Activated gamma-delta T cell treated with Interleukin-2 at 50 U/mL for 16 hours (primary cell): ENCODE measurements at places on chromosomes 2 and 18.

DNA sequence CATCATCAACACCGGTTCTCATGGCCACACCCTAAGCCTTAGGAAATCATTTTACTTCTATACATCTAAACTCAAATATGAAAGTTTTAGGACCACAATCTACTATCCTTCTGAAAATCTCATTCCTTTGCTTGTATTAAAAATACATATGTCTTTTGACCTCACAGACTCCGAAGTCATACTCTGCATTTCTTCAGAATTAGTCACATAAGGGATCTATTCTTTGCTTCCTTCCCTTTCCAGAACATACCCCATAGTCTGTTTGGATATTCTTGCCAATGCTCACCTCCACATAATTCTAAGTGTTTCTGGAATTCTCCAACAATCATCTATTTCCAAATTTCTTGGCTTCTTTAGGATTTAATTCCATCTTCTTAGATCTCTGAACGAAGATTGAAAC is 14.2 kb upstream of the DSG1 start:
- no peak for DNase-seq

GRCh38 chr2:120662746-120663145 is 72.9 kb upstream of the GLI2 start:
- no peak for DNase-seq

DNA sequence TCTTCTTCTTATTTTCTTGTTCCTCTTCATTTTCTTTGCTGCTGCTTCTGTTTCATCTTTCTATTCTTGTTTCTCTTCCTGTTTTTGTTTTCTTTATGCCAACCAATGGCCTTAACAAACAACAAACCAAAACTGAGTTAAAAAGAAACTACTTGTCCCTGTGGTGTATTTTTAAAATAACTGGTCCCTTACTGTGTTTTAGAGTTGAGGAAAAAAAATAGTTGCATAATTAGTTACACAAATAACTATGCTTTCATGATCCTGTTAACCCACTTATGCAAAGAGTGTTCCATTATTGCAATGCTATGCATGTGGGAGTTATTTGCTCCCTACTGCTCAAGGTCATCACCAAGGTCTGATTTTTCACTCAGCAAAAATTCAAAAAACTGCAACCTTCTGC is 39.5 kb upstream of the IMP4 start:
- DNase-seq, result no peak

DNA sequence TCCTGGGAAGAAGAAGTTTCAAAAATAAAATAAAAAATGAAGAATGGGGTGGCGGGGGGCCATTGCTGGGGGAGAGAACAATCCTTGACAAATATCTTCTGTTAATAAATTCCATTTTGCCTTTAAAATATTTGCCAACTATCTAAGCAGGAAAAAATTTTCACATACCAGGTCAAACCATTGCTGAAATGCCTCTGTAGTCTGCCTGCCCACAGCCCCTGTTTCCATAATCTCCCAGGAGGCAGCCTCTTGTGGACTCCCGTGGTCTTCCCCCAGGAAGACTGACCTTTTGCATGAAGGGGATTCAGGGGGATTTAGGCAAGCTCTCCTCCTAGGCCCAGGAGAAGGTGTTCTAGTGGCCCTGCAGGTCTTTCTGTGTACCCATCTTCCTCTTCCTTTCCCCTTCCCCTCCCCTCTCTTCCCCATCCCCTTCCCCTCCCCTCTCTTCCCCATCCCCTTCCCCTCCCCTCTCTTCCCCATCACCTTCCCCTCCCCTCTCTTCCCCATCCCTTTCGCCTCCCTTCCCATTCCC is 61.0 kb downstream of the RPL37A start:
- no peak for DNase-seq

- DNase-seq, result no peak
Observed at GRCh38 chr2:160696087-160696452, 202.5 kb upstream of the RBMS1 start.

GRCh38 chr2:197377670-197378069 is 57.2 kb downstream of the SF3B1 start:
- DNase-seq, result no peak

DNA sequence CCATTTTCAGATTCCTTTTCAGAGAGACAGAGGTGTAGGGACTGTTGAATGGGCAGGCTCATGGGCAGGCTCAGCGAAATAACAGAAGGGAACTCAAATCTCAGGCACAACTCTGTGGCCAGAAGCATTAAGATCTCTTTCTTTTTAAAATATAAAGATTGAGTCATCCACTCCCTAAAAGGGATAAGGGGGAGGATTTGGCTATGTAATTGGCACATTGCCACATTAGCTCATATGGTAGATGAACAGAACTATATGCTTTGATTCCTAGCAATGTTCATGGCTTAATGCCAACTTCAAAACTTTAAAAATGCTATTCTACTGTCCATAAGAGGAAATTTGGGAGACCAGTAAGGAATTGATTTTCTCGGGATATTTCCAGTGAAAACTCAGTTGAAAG is 53.8 kb upstream of the SLC5A7 start:
- DNase-seq, result no peak

DNA sequence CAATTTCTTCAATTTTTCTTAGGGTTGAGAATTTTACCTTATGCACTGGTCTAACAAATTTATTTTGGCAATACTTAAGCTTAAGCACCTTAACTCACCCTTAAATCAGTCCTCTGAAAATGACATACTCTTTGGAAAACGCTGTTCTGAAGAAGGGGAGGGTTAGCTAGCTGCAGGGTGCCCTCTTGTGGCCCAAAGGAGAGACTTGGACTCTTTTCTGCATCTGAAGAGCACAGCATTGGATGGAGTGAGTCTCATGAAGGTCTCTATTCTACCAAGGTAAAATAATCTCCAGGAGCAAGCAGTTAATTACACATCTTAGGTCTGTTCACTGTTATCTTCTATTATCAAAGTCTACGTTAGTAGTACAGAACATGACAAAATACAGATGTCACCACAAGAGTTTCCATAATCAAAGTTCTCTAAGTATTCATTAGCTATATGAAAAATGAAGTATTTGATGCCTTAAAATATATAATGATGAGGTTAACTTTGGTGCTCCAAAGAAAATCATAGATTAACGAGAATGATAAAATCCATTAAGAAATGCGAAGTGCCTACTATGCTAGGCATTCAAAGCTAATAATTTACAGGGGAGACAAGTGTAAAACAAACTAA is 24.4 kb downstream of the PUM2 start:
- DNase-seq, result peak; percentile 50

DNA sequence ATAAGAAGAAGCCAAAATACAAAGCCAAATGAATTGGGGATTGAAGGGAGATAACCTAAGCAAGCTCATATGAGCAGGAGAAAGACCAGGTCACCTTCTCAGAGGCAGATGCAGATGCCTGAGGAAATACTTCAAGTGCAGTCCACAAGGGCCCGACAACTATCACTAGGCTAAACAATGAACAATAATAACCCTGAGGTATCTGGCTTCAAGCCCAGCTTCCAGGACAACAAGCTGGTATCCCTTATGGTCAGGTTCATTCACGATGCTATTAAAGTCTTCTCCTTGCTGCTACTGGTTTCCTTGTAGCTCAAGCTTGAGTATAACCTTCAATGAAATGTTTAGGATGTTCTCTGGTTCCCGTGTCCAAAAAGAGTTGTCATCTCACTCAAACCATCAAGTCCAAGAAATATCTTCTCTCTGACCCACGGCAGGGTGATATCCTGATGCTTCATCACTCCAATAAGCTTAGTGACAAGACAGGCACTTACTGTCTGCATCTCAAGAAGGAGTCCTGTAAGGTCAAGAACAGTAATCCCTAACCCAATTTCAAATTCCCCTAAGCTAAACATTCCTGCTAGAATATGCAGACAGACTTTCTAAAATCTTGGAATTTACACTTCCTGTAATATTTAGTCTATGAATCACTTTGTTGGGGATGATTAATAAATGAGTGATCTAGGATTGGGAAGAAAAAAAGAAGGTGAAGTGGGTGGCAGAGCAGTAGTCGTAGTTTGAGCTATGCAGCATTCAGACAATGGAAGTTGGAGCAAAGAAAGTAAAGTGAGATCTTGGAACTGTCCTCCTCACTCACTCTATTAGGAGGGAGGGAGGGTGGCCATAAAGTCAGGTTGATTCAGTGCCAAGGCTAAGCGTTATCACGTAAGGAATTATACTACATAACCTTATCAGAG is 33.1 kb downstream of the CHN1 start:
- no peak for DNase-seq

DNA sequence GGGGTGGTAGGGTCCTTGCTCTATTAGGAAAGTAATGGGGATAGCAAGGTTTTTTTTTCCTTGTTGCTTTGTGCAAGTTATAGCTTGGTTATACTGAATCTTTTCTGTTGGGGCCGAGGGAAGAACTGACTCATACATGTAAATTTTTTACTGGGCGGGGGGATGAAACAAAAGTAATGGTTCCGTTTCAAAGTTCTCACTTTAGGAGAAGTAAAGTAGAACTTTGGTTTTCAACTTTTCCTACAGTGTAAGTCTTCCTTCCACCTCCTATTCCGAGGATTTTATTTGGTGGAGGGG is 1.1 kb downstream of the AFTPH start:
- DNase-seq, result peak; percentile 11

DNA sequence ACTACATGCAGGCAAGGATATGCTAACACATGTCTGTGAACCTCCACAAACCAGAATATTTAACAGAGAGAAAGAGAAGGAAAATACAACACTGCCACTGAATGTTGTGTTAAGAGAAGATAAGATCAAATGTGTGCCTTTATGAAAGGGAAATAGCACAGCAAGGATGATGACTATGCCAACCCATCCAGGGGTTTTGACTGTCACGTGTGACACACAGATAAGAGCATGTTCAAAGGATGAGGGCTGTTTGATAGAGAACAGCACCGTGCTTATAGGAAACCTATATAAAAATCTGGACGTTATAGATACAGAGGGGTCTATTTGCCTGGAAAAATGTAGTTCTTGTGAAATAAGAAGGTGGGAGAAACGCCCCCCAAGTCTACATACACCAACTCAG is 911.8 kb downstream of the CPS1 start:
- DNase-seq, result no peak

- no peak for DNase-seq
Observed at GRCh38 chr2:128623776-128624761, 305.4 kb upstream of the HS6ST1 start.

- DNase-seq, result no peak
Observed at GRCh38 chr18:14086458-14087231, 45.6 kb downstream of the ZNF519 start.

DNA sequence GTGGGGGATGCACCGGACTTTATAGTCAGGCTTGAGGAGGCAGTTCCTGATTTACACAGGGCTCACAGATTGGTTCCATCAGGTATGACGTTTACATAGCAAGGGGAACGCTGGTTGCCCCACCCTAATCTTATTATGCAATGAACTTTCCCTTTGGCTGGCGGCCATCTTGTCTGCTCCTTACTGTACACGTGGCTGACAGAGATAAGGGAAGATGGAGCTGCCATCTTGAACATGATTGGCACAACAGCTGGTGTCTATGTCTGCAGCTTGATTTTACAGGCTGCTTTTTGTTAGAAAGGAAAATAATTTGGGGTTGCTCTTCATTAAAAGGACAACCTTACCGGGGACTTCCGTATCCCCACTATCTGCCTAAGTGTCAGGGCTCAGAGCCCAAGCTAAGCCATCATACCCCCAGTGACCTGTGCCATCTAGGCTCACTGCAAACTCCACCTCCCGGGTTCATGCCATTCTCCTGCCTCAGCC is 33.5 kb upstream of the ATG16L1 start:
- no peak for DNase-seq

GRCh38 chr2:192373754-192374153 is 179.0 kb upstream of the TMEFF2 start:
- DNase-seq, result no peak

GRCh38 chr2:219634171-219634940 is 6.9 kb downstream of the SLC4A3 start:
- no peak for DNase-seq

DNA sequence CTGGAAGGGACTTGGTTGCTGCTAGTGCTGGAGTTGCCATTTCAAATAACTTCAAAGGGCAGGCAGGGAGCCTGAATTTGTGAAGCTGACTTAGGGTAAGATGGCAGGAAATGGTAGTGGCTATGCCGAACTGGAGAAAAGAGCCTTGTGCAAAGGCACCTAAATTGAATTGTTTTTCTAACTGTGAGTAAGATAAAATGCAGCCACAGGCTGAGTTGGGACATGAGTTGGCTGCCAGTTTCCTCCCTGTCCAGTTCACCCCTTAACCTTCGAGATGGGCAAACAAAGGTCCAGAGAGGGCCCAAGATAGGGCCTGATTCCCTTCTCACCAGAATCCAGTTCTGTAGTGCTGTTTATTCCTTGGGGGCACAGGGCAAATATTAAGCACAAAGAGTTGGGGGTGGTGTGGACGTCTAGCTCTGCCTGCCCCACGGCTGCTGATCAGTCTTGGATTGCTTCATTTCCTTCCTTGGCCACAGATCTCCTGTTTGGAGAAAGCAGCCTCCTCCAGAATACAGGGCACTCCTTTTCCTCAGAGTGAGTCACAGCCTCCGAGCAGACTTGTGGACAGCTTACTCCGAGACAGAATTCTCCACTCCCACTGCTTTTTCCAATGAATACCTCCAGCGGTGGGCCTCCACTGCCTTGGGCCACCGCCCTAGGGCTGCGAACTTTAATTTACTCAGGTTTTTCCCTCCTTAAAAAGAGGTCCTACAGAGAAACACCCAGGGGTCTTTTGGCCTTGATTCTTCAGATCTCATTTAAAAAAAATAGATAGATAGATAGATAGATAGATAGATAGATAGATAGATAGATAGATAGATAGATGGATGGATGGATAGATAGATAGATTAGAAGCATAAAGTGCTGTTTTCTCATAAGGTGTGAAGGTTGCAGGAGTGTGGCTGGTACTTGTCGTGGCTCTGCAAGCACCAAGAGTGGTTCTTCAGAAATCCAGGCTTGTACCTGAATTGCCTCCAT is 18.4 kb upstream of the SLC20A1 start:
- DNase-seq, result no peak

- DNase-seq, result no peak
Observed at GRCh38 chr2:222362336-222362735, 62.0 kb upstream of the SGPP2 start.

DNA sequence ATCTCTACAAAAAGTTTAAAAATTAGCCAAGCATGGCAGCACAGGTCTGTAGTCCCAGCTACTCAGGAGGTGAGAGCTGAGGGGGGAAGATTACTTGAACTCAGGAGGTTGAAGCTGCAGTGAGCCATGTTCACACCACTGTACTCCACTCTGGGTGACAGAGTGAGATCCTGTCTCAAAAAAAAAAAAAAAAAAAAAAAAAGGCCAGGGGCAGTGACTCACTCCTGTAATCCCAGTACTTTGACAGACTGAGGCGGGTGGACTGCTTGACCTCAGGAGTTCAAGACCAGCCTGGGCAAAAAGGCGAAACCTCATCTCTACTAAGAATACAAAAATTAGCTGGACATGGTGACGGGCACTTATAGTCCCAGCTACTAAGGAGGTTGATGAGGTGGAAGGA is 37.0 kb downstream of the PUM2 start:
- DNase-seq, result no peak

DNA sequence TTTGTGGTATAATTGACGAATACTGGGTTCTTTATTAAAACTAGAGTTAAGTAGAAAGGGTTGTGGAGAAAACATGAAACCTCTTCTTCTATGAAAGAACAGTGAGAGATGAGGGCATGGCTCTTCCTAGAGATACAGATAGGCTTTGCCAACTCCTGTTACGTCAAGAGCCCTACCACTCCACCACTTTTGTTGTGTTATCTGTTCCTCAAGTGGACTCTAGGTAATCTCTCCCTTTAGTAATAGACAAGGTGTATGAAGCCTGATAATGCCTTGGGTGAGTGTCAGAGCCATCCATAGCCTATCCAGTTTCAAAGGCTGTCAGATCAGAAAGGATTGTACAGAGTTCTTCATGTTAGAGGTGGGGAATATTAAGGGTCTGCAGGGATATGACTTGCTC is 176.4 kb downstream of the SETBP1 start:
- DNase-seq, result no peak
